ENCODE measurements at places on chromosomes 12 and 14.

- no peak for DNase-seq
Measured at GRCh38 chr14:50844391-50844790, 13.4 kb upstream of the NIN start.

GRCh38 chr14:74621556-74621955 lies 9.5 kb upstream of the LTBP2 start:
- no peak for DNase-seq

- no peak for DNase-seq
Measured at GRCh38 chr12:51907083-51907855, at the start of gene ACVRL1. TSS of gene ACVRL1 (plus strand) at chr12:51907504. CDS start at chr12:51912475, 4,971 bp downstream.

DNA sequence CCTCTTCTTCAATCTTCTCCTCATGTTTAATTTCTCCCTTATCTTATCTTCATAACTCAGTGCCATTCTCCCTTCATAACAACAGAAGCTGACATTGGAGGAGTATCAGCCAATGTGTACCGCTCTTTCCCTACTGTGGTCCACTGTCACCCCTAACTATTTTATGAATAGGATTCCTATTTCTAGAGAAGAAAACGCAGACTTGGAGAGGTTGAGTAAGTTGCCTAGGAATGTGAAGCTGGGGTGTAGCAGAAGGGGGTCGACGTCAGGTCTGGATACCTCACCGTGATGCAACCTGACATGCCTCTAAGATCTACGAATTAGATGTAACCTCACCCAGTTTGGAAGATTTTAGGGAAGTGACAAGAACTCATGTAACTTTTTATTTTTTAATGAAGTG lies 17.1 kb downstream of the LMO3 start:
- no peak for DNase-seq

GRCh38 chr14:67018720-67019119 lies 170.5 kb upstream of the GARIN2 start:
- peak; percentile 20 for DNase-seq

DNA sequence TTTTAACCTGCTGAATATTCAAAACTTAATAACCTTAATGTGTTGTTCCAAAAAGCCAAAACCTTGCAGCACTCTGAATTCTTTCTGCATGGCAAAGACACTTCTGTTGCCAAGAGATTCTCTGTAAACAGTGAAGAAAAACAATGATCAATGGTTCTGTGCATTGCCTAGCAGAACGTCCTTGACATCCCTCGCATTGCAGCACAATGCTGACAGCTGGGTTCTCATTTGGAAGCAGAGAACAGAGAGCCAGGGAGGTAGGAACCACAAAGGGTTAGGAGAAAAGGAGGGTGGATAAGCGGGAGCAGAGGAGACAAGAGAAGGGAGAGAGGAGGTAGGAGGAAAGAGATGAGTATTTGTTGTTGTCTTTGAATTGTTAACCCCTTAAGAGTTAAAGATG lies 501.1 kb downstream of the NAV3 start:
- no peak for DNase-seq

DNA sequence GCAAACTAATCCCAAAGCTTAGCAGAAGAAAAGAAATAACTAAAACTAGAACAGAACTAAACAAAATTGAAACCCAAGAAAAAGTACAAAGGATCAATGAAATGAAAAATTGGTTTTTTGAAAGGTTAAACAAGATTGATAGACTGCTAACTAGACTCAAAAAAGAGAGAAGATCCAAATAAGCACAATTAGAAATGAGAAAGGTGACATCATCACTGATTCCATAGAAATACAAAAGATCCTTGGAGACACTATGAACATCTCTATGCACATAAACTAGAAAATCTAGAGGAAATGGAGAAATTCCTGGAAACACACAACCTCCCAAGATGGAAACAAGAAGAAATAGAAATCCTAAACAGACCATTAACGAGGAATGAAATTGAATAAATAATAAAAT lies 47.1 kb upstream of the SLC38A2 start:
- DNase-seq = no peak

GRCh38 chr12:12239127-12239526 lies 27.7 kb downstream of the LRP6 start:
- no peak for DNase-seq

DNA sequence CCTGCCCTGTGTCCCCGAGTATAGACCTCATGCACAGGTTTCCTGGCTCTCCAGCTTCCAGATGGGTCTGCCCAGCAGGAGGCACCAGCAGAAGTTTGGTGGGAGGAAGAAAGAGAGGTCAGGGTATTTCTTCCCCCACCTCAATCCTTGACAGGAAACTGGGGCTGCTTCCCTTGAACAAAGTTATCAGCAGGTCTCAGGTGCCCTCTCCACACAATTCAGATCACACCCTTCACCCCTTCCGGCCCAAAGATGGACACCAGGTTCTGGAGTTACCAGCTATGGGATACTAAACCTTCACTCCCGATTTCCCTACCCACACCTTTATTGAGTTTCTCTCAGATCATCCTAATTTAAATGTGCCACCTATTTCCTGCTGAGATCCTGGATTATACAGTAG lies 1.2 kb downstream of the SART3 start:
- no peak for DNase-seq

GRCh38 chr12:124513297-124513867 lies 54.0 kb downstream of the NCOR2 start:
- DNase-seq = no peak

GRCh38 chr14:104789752-104790743 lies 5.5 kb downstream of the AKT1 start:
- DNase-seq = no peak

DNA sequence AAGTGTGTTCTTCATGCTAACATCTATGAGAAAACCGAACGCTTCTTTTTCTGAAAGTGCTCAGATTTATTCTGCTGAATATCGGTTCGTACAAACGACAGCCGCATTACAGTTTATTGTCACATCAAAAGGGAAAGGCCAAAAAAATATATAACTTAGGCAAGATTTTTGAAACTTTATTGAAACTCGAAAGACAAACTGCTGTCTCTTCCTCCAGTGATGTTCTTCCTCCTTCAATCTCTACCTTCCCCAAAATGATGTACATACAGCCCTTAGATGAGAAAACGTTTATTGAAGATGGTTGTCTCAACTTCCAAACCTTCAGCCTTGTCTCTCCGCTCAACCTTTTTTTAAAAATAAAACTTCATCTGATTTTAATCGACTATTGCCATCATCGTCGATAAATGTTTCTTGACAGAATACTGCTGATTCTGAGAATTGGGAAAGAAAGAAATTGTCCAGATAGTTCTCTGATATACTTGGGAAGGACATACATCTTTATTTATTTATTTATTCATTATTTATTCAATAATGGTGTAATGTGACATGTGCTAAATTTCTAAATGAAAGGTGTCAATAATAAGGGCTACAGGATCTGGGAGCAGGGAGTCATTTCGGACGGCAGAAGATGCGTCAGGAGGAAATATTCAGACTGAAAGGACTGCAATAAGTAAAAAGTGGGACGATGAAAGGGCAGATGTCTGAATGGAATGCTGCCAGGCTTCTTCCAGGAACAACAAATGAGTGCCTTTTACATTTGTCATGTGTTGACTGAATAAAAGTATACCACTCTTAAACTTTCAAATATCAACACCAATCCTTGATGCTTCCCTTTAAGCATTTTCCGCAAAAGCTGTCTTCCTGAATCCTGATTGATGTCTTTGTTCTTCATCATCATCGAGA lies 817 bp upstream of the MDM1 start:
- no peak for DNase-seq

DNA sequence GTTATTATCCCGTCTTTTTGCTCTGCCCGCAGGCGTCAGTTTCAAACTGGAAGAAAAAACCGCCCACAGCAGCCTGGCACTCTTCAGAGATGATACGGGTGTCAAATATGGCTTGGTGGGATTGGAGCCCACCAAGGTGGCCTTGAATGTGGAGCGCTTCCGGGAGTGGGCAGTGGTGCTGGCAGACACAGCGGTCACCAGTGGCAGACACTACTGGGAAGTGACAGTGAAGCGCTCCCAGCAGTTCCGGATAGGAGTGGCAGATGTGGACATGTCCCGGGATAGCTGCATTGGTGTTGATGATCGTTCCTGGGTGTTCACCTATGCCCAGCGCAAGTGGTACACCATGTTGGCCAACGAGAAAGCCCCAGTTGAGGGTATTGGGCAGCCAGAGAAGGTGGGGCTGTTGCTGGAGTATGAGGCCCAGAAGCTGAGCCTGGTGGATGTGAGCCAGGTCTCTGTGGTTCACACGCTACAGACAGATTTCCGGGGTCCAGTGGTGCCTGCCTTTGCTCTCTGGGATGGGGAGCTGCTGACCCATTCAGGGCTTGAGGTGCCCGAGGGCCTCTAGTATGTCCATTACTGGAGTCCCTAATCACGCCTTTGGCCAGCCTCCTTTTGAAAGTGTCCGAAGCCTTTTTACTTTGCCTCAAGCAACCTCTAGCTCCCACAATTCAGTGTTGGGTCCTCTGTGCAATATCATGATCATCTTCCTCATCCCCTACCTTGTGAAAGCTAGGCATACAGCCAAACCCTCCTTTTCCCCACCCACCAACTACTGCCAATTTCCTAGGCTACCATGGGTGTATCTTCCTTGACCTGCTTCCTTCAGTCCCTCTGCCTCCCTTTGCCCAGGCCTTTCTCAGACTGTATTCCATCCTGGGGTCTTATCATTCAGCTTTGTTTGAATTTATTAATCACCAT lies 891 bp downstream of the SPRYD4 start:
- DNase-seq = peak; percentile 36

DNA sequence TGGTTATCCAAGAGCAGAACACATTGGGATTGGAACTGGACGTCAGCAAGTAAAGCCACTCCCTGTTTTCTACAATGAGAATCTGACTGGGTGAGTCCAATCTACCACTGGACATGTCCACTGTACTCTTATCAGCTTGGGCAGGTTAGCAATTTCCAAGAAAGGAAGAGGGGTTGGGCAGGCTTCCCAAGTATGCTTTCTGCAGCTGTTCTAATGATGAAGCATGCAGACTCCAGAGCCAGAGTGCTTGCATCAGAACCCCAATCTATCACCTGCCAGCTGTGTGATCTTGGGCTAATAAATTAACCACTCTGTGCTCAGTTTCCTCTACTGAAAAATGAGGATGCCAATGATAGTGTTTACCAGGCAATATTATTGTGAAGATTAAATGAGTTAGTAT lies 92.0 kb downstream of the EMP1 start:
- no peak for DNase-seq

- DNase-seq = no peak
Measured at GRCh38 chr14:23523229-23524016, 28.1 kb downstream of the ZFHX2 start.

DNA sequence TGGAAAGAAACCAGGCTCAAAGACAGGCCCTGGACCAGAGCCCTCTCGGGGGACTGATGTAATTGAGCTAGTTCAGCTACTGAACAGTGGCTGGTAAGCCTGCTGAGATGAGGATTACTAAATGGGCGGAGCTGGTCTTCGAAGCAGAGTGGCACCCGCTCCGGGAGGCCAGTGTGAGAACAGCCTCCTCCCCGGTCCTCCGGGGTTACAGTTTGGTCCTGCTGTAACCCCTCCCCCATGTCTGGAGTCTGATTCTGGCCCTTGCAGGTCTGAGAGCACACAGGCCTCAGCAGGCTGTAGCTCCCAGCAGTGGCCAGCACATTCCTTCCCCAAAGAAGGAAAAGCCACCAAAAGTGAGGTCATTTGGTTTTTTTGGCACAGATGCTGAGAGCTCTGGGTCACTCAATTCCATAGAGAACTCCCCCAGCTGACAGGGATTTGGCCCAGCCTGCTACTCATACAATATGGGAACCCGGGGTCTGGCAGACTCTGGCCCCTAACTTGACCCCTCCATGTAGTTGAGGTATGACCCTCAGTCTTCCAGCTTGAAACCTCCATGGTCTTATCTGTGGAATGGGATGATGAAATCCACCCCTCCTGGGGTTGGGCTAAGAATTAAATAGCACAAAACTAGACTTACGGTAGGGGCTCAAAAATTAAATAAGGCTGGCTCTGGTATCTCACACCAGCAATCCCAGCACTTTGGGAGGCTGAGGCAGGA lies 39.0 kb downstream of the ACTN1 start:
- DNase-seq = no peak

DNA sequence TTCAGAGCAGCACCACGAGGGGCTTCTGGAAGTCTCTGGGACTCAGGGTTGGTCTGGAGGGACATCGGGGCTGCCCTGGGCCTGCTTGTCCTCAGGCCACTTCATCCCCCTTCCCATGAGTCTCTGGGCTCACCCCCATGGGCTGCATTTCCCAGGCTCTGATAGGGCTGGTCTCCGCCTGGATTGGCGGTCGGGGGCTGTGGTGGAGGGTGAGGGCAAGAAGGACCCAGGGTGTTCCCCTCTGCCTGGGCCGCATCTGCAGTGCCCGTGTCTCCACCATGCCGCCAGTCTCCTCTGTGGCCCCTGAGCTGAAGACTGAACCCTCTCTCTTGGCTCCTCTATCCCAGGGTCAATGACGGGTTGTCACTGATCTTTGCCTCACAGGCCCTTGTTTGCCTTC lies 242.1 kb downstream of the ADGRD1 start:
- no peak for DNase-seq

- DNase-seq = no peak
Measured at GRCh38 chr14:90487031-90487430, 90.2 kb downstream of the CALM1 start.

GRCh38 chr14:68886109-68886434 lies 93.0 kb downstream of the ACTN1 start:
- DNase-seq = no peak

- DNase-seq = no peak
Measured at GRCh38 chr12:623865-624372, 39.3 kb downstream of the NINJ2 start.

- DNase-seq = no peak
Measured at GRCh38 chr12:124267205-124267778, 27.6 kb upstream of the RFLNA start.

GRCh38 chr12:50599366-50600095 lies 94.7 kb downstream of the DIP2B start:
- DNase-seq = no peak

- peak; percentile 72 for DNase-seq
Measured at GRCh38 chr12:27185234-27186021, 58.7 kb upstream of the STK38L start.

DNA sequence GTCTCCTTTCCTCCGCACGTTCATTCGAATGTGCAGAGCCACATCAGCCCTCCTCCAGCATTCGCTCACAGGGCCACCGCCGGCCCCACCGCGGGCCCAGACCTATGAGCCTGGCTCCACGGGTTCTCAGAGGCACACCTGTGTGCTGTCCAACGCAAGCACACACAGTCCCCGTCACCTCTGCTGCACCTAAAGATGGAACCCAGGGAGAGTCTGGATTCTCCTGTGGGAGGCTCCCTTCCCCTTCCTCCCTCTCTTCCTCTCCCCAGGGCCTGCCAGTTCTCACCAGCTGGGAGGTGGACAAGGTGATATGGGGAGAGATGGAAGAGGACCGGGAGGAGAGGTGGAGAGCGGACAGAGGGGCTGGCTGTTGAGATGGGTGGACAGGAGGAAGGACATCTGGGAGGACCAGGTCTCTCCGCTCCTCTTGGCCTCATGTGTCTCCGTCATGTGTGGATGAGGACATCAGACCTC lies 4.9 kb upstream of the AQP6 start:
- no peak for DNase-seq

DNA sequence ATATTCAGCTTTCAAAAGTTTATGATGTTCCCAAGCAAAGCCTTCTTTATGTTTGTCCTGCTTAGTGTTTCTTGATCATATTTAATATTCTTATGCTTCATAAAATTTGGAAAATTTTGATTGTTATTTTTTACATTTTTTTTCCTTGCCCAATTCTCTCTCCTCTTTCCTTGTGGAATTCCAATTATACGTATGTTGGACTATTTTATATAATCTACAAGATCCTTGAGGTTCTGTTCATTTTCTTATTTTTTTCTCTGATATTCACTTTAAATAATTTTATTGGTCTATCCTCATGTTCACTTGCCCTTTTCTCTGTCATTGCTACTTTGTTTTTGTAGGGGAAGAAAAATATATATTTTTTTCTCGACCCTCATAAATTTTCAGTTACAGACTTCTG lies 167.7 kb downstream of the DYRK2 start:
- DNase-seq = no peak

- no peak for DNase-seq
Measured at GRCh38 chr12:121217761-121218160, 7.8 kb downstream of the P2RX4 start.

Measured in GM06990 (cell line).